ENCODE measurements at places on chromosomes 1 and 21. TPM values are rescaled to one million over a fixed set of nuclear protein-coding genes. Genes with fewer than 3 reads are reported as not detected.

- H3K4me1 ChIP-seq = no peaks in the 10 kb centered on the region
- H3K36me3 ChIP-seq = no peaks in the 10 kb centered on the region
- no peaks in the 10 kb centered on the region for H3K27me3 ChIP-seq
- no peak overlapping the region for H3K4me3 ChIP-seq
- no peak overlapping the region for H3K27ac ChIP-seq
Observed at GRCh38 chr1:240843798-240844197, 231.8 kb upstream of the GREM2 start.

GRCh38 chr21:16789636-16790035 is 723.2 kb upstream of the CXADR start:
- no peaks in the 10 kb centered on the region for H3K4me1 ChIP-seq
- H3K4me3 ChIP-seq = no peak overlapping the region
- H3K27ac ChIP-seq = no peak overlapping the region
- H3K27me3 ChIP-seq = no peaks in the 10 kb centered on the region
- no peaks in the 10 kb centered on the region for H3K36me3 ChIP-seq

- H3K36me3 ChIP-seq = no peaks in the 10 kb centered on the region
- no peak overlapping the region for H3K27ac ChIP-seq
- no peak overlapping the region for H3K4me3 ChIP-seq
Observed at GRCh38 chr1:116952738-116953275, 43.1 kb downstream of the PTGFRN start.

- peaks cover 9% of the 10 kb centered on the region for H3K4me1 ChIP-seq
- no peaks in the 10 kb centered on the region for H3K27me3 ChIP-seq
- no peak for DNase-seq
- H3K27ac ChIP-seq = no peak overlapping the region
- no peaks in the 10 kb centered on the region for H3K36me3 ChIP-seq
- no peak overlapping the region for H3K4me3 ChIP-seq
Observed at GRCh38 chr1:25118546-25118945, 113.8 kb downstream of the SYF2 start.

DNA sequence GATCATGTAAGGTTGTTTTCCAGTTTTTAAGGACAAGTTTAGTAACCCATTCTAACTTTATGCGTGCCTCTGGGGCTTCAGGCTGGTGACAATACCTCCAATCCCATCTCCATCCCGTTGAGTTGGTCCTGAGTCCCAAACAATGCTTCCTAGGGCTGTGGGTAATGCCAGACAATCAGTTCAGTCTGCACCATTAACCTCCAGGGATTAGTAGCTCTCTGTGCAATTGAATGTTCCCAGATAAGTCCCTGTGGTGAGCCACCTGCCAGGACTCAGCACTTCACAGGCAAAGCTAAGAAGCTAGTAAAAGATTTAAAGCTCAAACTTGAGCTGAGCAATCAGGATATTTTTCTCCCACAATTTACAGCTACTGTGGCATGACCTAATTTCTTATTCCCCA is 462.2 kb upstream of the PTBP2 start:
- no peaks in the 10 kb centered on the region for H3K4me1 ChIP-seq
- no peaks in the 10 kb centered on the region for H3K27me3 ChIP-seq
- H3K4me3 ChIP-seq = no peak overlapping the region
- H3K27ac ChIP-seq = no peak overlapping the region
- no peaks in the 10 kb centered on the region for H3K36me3 ChIP-seq

The OR10K1 gene
- total RNA-seq = not detected

Measured in CD4-positive, alpha-beta memory T cell (primary cell).